ENCODE measurements at places on chromosomes 5 and 9. TPM values are rescaled to one million over a fixed set of nuclear protein-coding genes. Genes with fewer than 3 reads are reported as not detected.

The EQTN gene
- polyA plus RNA-seq = 0.17 TPM

The C9orf153 gene
- polyA plus RNA-seq = not detected

The AK8 gene
- 0.25 TPM for polyA plus RNA-seq

The PDCD1LG2 gene
- 1.2 TPM for polyA plus RNA-seq

The PCDHGA6 gene
- not detected for polyA plus RNA-seq

The PCAT7 gene
- not detected for polyA plus RNA-seq

The TAF11L11 gene
- not detected for polyA plus RNA-seq

The TENT4A gene
- 3.2 TPM for polyA plus RNA-seq

The SLC12A7 gene
- polyA plus RNA-seq = 10.9 TPM

The STPG3 gene
- polyA plus RNA-seq = not detected

The BHMT2 gene
- 3.0 TPM for polyA plus RNA-seq

The ADAMTSL2 gene
- polyA plus RNA-seq = 0.46 TPM

The PCDHGA11 gene
- polyA plus RNA-seq = 0.89 TPM

The C9orf57 gene
- polyA plus RNA-seq = 0.60 TPM

The LTC4S gene
- 3.6 TPM for polyA plus RNA-seq

The SLC22A4 gene
- 1.2 TPM for polyA plus RNA-seq

The ZNF782 gene
- polyA plus RNA-seq = 1.6 TPM

The DAB2 gene
- 17.9 TPM for polyA plus RNA-seq

The PTGES gene
- polyA plus RNA-seq = 10.2 TPM

The FGF18 gene
- not detected for polyA plus RNA-seq

The FCHSD1 gene
- 22.6 TPM for polyA plus RNA-seq

The SH3TC2 gene
- polyA plus RNA-seq = under 0.01 TPM

The GPRIN1 gene
- polyA plus RNA-seq = 0.69 TPM
